ENCODE measurements at places on chromosomes 3 and 15.

DNA sequence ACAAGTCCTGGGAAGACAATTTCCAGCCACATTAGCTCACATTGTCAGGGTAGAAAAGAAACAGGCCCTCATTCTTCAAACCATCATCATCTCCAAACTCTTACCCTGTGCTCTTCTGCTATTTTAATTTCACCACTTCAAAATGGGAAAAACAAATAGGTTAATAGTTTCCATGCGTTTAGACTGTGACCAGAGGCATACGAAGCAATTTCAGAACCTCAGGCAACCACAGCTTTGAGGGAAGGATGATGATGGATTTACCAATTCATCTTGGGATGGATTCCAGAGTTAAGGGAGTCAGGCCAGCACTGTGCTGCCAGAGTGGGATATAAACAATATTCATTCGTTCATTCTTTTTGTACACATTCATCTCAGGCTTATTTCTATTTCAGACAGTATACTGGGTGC lies 307.8 kb upstream of the TPRG1 start:
- DNase-seq, result no peak

DNA sequence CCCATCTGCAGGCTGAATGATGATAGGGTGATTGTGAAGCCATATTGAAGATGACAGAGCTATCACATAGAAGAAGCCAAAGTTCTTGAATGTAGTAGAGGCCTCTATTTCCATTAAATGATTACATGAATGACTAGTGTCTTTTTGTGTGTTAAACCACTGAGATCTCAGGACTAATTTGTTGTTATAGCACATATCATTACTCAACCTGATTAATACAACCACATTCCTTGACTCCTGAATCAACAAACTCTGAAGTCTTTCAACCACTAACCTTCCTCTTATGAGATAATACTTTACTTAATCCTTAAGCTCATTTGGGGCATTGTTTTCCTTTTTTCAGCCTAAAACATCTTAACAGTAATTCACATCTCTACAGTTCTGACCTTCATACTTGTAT lies 564.5 kb upstream of the ADAMTS9 start:
- no peak for DNase-seq

DNA sequence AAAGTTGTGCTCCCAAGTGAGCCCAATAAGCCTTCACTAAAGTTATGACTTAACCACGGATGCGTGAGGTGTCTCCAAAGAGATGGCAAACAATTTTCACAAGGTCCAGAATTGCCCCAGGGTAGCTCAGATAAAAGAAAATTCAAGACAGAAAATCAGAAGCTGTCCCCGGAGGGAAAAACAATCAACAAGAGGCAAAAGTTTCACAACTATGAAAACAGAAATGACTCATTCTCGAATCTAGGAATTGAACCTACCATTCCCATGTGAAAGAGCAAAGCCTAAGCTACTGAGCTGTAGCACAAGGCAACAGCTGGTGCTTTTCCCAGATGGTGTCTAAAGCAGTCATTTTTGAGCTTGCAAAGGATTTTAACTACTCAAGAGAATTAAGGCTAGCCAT lies 33.5 kb upstream of the MKRN3 start:
- DNase-seq, result no peak

DNA sequence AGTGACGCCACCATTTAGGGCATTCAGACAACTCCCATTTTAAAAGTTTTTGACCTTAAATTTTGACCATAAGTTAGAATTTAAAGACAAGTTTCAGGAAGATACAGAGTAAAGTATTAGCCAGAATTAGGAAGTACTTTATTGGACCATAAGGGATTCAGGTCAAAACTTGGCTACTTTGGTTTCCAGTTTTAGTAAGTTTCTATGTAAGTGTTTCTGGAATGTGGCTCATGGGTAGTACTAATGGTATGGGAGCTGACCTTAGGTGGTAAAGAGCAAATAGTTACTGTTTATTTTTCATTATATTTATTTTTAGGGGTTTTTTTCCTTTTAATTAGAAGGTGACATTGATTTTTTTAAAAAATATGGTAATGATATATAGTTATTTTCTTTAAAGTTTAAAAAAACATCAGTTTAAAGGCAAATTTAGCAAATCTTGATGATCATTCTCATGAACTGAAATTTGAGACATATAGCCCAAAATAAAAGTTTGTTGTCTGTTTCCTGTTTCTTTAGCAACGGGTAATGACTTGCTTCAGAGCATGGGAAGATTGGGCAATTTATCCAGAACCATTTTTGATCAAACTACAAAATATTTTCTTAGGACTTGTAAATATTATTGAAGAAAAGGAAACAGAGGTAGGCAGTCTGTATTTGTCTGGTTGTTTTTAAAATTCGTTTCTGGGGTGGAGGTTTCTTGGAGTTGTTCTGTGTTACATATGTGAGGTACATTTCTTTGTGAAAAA lies 34.3 kb downstream of the U2SURP start:
- DNase-seq, result no peak

DNA sequence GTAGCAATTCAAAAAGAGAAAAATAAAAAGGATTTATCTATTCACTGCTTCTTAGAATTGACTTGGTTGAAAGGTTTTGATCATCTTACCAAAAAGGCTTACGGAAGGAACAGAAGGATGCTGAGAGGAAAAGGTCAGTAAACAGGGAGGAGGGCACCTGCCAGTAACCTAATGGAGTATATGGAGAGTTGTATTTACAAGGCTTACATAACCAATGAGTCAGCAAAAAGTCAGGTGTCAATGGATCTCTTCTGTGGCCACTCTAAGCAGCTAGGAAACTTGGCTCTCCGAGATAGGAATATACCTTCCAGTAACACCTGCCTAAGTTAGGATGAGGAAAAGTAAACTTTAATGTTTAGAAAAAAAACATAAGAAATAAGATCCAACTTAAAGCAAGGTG lies 80.5 kb upstream of the PLXND1 start:
- no peak for DNase-seq

DNA sequence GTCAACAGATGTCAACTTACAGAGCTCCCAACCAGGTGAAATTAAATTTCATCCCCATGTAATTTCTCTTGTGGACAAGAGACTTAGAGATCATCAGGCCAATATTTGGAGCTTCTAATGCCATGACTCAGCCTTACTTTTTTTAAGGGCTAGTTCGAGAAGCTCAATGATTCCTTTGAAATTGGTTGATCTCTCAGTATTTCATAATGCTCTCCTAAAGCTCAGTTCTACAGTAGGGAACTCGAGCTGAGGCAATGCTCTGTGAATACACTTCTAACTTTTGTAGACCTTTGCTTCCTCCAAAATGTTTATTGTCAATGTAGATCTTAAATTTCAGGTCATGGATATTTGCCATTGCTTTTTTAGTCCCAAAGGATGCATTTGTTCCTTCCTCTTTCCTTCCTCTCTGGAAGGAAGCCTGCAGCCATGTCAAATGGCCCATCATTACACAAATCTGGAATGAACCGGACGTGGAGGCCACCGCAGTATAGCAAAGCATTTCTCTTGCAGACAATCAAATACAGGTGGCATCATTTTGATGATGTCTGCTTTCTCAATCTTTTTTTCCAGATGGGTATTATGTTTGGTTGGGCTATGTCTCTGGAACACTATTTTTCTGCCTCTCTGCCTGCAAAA lies 28.3 kb downstream of the STARD5 start:
- DNase-seq, result no peak

GRCh38 chr3:50503504-50504342 lies at the start of gene CACNA2D2:
TSS of gene CACNA2D2 (minus strand) at chr3:50503634. CDS start at chr3:50503423, 211 bp downstream.
- peak; percentile 88 for DNase-seq

DNA sequence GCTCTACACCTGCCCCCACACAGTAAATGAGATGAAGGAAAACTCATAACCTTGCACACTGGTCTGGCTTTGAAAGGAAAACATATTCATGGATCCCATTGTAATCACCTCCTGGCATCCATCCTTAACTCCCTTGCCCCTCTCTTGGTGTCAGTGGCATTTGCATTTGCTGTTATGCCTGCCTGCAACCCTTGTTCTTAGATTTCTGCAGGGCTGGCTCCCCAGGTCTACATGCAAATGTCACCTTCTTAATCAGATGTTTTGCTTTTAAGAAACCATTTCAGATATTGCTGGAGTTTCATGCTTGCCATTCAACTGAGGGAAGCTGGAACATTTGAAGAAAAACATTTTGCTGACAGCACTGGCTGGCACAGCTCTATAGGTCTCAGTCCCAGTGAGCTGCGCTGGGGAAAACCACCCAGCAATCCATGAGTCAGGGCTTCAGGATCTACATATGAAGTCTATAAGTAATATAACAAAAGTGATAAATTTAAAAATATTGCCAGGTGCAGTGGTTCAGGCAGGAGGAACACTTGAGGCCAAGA lies 19.1 kb downstream of the LRRC2 start:
- DNase-seq, result no peak

DNA sequence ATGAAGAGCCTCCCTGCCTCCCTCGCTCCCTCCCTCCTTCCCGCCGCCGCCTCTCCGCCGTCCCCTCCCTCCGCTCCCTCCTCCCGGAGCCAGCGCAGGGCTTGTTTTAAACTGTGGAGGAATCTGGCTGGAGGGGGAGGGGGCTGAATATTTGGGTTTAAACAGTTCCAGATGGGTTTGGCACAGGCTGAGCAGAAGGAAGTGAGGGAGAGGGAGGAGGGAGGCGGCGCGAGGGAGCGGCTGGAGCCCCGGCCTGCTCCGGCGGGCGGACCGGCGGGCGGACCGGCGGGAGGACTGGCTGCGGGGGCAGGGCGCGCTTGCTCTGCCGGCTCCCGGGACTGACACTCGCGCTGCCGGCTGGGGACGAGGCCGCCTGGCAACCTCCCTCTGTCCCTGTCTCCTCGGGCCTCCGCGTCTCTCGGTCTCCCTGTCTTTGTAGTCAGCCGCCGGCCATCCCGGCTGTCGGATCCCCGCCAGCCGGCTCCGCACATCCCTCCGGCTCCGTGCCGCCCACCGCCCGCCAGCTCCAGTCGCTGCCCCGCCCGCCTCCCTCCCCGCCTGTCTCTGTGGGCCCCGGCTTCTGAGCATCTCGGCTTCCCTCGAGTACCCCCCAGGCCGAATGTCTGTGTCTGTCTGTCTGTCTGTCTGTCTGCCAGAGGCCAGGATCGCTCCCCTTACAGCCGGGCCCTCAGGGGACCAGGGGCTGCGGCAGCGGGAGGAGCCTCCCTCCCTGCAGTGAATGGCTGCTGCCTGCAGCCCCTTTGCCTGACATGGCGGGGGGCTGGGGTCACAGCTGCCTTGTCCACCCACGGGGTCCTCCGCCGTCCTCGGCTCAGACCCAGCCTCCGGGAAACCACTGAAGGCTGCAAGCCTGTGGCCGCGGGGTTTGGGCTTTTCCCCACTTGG lies 7.6 kb downstream of the EPHB3 start:
- DNase-seq, result peak; percentile 87

DNA sequence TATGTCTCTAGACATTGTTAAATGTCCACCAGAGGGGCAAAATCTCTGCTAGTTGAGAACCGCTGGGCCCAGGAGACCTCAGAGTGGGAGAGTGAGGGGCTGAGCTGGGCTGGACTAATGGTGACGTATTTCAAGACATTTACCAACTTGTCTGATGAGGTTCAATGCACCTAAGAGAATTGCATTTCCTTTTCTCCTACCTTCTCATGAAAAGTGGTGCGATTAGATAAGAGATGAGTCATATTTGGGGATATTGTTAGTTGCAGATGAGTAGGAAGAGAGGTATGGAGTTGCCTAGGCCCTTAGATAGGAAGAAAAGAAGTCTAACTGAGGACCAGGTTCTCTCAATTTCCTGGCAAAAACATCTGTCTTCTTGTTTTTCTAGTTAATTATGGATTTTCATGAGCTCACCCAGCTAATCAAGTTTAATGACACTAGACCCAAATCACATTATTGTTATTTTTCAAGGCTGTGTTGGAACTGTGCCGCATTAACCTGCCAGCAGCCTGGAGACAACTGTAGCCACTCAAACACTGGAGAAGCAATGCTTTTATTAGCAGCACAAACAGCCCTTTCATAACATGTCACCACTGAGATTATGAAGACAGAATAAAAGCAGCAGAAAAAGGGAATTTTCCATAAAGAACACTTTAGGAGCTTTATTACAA lies 144.2 kb downstream of the PDCD6IP start:
- no peak for DNase-seq

DNA sequence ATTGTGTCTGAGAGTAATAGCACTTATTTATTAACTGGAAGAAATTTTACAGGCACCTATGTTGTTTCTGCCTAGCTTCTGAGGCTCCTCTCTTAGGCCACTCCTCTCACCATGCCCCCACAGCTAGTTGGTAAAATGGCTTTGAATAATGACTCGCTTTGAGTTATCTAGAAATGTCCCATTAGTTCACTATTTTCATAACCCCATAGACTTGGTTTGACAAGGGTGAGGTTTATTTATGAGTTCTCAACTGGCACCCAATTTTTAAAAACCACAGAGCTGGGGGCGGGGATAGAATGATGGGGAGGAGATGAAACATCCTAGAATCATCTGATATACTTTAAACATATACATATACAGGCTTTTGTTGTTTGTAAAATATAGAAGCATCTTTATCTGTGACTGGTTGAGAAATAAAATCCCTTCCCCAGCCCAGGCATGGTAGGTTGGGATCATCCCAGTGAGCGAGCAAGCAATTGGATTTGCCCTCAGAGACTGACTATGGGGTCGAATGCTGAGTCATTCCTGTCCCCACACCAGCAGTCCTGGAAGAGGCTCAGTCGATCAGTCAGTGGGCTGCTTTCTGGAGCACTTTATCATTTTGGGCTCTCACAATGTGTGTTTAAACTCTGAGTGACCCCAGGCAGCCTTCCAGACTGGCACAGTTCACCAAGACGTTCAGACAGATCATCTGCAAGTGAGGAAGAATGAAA lies 60.2 kb upstream of the TSEN2 start:
- DNase-seq, result no peak

DNA sequence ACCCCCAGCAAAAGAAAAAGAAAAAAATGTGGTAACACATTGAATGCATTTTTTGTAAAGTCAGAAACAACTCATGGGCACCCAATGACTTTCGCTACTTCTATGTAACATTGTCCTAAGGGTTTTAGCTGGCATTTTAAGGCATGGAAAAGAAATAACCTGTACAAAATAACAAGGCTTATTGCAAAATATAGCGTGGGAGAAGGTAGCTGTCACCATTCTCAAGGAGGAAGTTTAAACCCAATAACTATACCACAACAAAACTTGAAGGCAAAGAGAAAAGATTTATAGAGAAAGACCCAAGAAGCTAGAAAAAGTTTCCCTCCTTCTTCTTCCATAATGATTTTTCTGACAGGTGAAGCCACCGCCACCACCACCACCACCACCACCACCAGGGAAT lies 55.7 kb upstream of the ACP3 start:
- no peak for DNase-seq

DNA sequence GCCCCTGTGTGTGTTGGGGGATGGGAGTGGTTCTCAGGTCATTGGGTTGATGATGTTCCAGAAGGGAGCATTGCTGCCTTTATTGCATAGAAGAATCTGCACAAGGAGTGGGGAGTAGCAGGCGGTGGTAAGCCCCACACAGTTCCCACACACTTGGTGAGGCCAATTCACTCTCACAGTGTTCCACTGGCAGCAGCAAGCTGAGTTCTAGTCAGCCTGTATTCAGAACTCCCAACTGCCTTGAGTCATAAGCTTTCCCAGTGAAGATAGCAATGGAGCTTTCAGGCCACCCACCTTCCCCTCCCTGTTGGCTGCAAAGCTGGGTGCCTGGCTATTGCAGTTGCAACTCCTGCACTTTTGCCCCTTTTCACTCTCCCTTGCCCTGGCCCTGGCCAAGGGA lies 181.1 kb upstream of the RBMS3 start:
- no peak for DNase-seq

Measured in upper lobe of right lung (tissue), 1 donor.